Renal cortical epithelial cell (primary cell): ENCODE measurements at places on chromosomes 3 and 15. TPM values are rescaled to one million over a fixed set of nuclear protein-coding genes. Genes with fewer than 3 reads are reported as not detected.
A peak's percentile ranks its signal among the peaks of the same experiment; 100 is the strongest.

XYLB gene
- total RNA-seq = 1.0 TPM in 2 replicates

CCR3 gene
- total RNA-seq = not detected in 2 replicates

PP2D1 gene
- not detected in 2 replicates for total RNA-seq

DNA sequence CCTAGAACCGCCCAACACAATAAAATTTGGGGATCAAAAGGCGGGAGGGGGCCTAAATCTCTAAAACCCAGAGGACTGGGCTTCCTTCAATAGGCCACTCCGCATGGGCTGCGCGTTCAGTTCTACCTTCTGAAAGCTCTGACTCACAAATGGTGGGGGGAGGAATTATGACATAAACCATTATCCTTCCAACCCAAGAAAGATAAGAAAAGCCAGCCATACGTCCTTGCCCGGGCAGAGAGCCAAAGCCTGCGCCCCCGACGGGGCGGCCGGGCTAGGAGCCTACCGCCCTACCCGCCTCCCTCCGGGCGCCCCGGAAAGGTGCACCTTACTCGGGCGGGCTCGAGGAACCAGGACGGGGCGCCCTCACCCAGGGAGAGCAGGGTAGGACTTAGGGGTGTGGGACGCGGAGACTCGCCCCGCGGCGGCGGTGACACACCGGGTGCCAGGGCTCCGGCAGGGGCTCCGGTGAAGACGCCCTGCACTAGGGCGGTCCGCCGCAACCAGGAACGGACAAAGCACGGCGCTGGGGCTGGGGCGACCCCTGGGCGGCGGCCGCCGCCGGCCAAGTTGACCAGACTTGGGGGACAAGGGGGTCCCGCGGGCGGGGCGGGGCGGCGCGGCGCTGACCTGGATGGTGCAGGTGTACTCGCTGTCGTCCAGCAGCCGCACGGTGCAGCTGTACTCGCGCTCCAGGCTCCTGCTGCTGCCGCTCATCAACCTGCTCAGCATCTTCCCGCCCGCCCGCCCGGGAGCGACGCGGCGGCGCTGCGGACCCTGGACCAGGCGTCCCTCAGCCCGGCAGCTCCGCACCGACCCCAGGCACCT is 534 bp downstream of the FRMD5 start:
- DNase-seq = peak; percentile 46

GRCh38 chr15:64850778-64851502 is 9.2 kb downstream of the PLEKHO2 start:
- no peak for DNase-seq

DNA sequence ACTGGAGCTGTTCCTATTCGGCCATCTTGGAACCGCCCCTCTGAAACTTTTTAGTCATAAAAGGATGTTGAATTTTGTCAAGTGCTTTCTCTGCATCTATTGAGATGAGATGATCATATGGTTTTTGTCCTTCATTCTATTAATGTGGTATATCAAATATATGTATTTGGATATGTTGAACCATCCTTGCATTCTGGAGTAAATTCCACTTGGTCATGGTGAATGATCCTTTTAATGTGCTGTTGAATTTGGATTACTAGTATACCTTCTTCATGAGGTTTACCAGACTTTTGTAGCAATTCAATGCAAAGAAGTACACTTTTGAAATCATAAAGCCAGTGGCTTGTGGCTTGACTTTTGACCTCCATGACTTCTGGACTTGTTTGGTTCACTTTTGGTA is 33.4 kb upstream of the XRN1 start:
- no peak for DNase-seq

- DNase-seq = no peak
Observed at GRCh38 chr3:70245746-70246525, 66.5 kb downstream of the MDFIC2 start.
